Osteoblast (primary cell): ENCODE measurements at places on chromosomes 16 and 17. TPM values are rescaled to one million over a fixed set of nuclear protein-coding genes. Genes with fewer than 3 reads are reported as not detected.

- no peak for DNase-seq
Observed at GRCh38 chr16:82651921-82652601, 25.3 kb downstream of the CDH13 start.

Gene IKZF3
- total RNA-seq = not detected in 2 replicates

DNA sequence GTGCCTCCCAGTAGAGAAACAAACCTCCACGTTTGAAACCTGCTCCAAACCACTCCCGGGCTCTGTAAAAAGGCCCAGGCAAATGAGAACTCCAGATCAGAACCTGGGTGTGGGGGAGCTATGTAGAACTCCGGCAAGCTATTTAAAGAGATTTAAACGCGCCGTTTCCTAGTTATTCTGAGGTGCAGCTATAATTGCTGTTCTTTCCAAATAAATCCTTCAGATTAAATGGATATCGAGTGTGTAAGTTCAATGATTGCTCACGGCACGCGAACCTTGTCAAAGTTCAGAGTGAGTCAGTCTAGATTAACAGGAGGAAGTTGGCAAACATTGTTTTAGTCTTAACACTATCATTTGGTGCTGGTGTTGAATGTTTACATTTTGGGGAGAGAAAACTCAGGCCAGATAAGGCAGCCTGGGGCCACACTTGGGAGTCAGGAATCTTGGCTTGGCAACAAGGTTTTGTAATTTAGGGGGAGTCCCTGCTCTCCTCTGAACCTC lies 92.9 kb upstream of the SALL1 start:
- DNase-seq = no peak

DNA sequence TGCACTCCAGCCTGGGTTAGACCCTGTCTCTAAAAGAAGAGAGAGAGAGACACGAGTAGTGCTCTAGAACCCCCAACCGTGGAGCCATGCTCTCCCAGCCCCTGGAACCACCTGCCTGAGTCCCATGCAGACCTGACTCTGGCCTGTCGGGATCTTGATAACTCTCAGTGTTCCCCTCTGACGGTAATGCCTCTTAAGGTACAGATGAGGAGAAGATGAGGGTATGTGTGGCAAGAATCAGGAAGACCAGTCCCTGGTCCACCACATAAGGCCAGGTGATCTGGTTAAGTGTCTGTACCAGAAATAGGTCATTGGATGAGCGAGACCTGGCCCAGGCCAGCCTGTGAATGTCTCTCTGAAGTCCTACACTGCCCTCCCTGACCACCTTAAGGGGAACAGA lies 18.4 kb downstream of the OSBPL7 start:
- no peak for DNase-seq
